ENCODE measurements at places on chromosomes 7 and 10.

- DNase-seq, result no peak
These were observed 14.8 kb downstream of the NACAD start for GRCh38 chr7:45073786-45074527.

DNA sequence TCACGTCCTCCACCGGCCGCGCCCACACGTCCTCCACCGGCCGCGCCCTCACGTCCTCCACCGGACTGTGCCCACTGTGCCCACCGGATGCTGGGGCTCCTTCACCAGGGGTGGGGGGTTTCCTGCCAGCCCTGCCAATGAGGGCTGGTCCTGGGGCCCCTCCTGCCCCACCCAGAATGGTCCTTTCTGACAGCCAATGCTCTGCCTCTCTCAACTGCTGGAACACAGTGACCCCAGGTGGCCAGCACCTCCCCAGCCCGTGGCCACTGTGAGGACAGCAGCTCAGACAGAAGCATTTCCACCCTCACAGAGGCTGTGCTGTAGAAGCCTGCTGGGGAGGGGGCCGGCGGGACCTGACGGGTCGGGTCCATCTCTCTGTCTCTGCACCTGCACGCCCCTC is 90.1 kb upstream of the DNAAF5 start:
- DNase-seq, result no peak

DNA sequence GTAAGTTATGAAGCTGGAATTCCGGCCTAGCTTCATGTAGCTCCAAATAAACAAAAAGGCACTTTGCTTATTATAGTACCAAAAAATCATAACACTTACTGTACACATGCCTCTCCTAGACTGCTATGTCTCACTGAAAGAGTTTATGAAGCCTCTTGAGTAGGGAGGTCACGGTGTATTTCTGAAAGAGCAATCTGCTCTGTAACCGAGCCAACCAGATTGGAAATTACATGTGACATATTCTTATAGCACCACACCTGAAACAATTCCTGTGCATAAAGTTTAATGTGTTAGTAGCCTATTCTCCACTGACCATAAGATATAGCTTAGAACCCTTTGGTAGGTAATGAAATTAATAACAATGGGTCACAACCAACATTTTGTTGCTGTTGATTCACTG is 1.3 kb upstream of the FAM3C start:
- no peak for DNase-seq

- DNase-seq, result no peak
These were observed 115.9 kb downstream of the MICU1 start for GRCh38 chr10:72509941-72510340.

GRCh38 chr7:69412331-69413146 is 185.7 kb upstream of the AUTS2 start:
- no peak for DNase-seq

DNA sequence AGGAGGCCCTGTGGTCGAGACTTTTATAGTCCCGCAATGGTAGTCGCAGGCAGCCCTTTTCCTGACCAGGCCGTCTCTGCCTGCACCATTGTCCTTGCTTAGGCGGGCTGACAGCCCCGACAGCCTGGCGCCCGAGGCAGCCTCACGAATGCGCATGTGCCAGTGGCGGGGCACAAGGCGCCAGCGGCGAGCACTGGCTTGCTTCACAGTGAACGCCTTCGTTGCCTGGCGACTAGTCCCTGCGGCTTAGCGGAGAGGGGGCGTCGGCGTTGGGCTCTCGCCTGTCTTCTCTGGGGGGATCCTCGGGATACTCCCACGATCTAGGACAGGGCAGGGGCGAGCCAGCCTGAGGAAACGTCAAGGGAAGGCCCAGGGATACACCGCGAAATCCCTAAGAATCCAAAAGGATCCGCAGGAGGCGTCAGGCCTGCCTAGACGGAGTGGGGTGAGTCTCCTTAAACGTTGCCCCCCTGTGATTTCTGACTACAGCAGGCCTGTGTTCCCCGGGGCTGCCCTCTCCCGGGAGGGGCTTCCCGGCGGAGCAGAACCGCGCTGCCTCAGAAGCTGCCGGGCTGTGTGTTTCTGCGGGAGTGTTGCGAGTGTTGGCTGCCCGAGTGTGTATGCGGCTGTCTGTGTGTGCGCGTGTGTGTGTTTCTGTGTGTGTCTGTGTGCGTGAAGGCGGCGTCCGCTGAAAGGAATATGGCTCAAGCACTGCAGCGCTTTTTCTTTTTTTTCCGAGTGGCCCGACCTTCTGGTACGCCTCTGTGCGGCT is 20.5 kb upstream of the ZNF273 start:
- no peak for DNase-seq

DNA sequence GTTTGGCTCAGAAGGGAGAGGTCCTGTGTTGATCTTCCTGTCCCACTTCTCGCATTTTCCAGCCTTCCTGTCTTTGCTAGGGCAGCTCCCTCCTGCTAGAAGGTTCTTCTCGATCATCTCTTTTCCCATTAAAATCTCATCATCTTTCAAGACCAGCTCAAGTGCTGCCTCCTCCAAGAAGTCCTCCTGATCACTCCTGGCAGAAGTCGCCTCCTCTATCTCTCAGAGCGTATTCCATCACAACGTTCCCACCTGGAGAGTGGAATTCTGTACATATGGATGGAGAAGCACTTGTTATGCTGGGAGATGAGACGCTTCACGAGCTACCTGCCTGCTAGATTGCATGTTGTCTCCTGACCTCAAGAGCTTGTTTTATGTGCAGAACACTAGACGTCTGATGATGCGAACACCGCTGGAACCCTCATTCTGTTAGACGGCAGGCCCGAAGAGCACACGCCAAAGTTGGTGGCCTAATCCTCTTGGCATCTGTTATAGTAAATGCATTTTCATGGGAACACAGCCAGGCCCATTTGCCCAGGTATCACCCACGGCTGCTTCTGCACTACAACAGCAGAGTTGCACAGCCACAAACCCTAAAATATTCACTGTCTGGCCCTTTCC is 68.0 kb upstream of the INSIG1 start:
- no peak for DNase-seq

GRCh38 chr7:93016681-93017381 is 100.9 kb downstream of the SAMD9 start:
- DNase-seq, result no peak

DNA sequence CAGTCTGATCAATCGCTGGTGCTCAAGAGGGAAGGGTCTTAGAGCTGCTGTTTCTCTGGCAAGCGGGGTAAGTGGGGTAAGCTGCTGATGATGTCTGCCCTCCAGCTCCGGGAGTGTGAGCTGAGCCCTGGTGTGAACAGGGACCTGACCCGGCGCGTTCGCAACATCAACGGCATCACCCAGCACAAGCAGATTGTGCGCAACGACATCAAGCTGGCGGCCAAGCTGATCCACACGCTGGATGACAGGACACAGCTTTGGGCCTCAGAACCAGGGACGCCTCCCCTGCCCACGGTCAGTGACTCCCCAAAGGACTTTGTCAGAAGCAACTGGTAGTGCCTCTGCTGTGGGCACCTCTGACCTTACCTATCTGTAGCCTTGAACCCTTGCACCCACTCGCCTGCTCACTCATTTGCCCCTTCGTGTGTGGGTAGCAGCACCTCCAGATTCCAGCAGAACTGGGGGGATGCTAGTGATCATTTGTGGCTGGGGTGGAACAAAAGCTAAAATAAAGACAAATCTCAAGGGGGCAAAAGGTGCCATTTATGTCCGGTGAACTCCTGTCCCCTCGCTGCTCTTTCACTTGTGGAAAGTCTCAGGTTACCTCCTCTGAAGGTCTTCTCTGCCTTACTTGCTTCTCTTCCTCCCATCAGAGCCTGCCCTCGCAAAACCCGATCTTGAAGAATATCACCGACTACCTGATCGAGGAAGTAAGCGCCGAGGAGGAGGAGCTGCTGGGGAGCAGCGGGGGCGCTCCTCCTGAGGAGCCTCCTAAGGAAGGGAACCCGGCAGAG is 3.2 kb downstream of the UFSP1 start:
- no peak for DNase-seq

- no peak for DNase-seq
These were observed 42.2 kb upstream of the MAGI2 start for GRCh38 chr7:79495544-79496272.

DNA sequence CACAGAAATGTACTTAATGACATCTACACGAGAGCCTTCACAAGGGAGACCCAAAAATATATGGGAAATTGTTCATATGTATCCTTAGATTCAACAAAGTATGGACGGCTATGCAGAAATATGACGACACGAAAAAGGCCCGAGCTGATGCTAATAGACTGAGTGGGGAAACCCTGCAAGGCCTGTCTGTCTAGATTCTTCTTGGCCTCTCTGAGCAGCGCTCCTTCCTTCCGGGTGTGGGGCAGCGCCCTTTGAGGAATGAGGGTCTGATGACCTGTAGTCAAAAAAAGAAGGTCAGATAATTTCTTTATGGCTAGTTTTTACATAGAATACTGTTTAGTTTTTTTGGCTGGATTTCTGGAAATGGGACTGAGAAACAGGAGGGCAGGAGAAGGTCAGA is 192.8 kb upstream of the AKR1E2 start:
- DNase-seq, result no peak

DNA sequence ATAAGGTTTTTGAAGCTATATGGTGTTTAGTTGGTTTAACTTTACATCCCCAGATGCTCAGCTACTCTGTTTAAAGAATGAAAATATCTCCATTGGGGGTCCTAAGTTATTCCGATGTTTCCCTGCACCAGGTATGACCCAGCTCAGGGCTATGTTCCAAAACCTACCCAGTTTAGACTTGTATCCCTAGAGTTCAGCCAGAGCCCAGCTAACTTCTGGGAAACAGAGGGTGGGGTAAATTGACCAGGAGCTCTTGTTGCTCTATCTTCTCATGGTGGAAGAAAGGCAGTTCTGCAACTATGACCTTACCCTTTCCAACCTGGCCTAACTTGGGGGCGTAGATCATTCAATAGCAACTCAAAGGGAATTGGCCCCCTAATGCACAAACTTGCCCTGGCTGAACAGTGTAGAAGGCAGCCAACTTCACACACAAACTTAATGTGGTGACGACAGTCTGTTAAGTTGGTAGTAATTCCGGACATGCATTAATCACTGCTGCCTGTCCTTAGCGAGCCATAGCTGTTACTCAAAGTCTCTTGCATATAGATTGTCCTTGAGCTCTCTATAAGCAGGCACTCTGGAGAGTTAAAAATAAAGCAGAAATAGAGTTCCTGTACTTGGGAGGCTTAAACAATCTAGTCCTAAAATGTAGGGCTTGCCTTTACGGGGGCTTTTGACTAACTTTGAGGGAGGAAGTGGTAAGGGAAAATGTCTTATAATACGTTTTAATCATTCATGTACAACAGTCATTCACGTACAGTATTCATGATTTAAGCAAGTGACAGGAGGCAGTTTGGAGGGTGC is 5.3 kb upstream of the ZNRF2 start:
- no peak for DNase-seq

DNA sequence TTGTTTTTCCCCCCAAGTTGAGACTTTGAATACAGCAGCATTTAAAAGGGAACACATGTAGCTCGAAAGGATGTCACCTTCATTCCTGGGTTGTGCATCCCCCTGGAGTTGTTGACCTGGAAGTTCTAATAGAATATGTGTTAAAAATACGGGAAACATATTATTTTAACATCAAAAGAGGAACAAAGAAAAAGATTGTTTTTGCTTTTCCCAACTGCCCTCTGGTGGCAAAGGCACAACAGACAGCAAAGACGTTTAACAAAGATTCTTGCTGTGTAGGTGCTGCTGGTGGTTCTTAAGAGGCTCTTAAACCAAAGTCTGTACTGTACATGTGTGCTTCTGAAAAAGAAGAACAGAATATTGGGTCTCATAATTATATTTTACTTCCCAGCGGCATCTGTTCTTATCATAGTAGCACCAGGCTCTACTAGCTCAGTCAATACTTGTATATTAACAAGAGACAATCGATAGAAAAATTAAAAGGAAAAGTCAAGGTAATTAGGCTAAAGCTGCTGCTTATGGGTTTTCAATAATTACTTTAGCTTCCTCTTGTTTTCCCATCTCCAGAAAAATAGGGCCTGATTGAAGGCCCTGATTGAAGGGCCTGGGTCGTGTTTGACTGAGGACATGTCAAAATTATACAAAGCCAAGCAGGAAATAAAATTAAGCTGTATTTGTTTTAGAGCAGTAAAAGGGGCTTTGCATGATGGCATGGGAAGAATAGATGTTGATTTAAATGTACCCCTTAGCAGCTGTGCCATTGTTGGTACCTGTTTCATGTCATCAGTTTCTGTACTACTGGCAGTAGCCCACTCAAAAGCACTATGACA is 384.2 kb upstream of the LRGUK start:
- DNase-seq, result no peak

GRCh38 chr10:113133497-113134115 is 183.6 kb downstream of the TCF7L2 start:
- no peak for DNase-seq

GRCh38 chr7:139901056-139901795 is 72.2 kb downstream of the TBXAS1 start:
- DNase-seq, result no peak

GRCh38 chr10:72802332-72802731 is 91.2 kb upstream of the OIT3 start:
- no peak for DNase-seq

- DNase-seq, result peak; percentile 9
These were observed 160.8 kb downstream of the SPAG6 start for GRCh38 chr10:22505911-22506685.

DNA sequence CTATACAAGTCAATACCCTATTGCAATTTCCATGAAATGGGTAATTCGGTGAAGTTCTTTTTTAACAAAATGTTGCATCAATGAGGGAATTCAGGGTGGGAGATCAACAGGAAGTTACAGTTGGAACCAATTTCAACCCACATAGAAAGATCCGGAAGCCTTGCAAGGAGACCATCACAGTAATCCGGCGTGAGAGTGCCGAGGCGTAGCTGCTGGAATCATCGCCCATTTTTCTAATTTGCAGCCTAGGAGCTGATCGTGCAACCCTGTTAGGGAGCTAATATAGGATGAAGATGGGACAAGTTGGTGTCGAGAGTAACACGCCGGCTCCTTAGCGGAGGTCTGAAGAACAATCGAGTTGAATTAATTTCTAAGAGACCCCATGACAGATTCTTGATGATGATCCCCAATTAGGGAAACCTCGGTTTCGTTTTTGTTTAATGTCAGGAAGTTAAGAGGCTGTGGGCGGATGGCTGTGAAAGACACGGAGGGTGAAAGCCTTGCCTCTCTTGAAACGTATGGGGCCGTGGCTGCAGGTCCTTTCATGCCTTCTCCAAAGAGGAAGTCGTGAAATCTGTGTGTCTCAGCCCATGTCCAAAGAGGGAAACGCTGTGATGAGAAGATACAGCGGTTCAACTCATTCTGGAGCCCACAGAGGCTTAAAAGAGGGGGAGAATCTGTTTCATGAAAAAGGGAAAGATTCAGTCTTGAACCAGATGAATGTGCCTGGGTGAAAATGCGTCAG is 51.2 kb upstream of the CARD11 start:
- no peak for DNase-seq

GRCh38 chr10:35270100-35270499 is 66.2 kb upstream of the CCNY start:
- DNase-seq, result no peak

- DNase-seq, result no peak
These were observed 5.2 kb downstream of the ANTXRL start for GRCh38 chr10:46291817-46292572.

DNA sequence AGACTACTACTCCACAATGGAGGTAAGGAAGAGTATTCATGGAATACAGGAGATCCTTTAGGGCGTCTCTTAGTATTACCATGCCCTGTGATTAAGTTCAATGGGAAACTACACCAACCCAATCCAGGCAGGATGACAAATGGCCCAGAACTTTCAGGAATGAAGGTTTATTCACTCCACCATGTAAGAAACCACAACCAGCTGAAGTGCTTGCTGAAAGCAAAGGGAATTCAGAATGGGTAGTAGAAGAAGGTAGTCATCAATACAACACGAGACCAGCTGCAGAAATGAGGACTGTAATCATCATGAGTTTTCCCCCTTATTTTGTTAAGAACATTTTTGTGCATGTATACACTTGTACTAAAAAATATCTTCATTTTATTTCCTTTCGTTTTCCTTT is 76.6 kb downstream of the GPR37 start:
- no peak for DNase-seq
